ENCODE measurements at places on chromosomes 12 and 14.
A peak's percentile ranks its signal among the peaks of the same experiment; 100 is the strongest.

DNA sequence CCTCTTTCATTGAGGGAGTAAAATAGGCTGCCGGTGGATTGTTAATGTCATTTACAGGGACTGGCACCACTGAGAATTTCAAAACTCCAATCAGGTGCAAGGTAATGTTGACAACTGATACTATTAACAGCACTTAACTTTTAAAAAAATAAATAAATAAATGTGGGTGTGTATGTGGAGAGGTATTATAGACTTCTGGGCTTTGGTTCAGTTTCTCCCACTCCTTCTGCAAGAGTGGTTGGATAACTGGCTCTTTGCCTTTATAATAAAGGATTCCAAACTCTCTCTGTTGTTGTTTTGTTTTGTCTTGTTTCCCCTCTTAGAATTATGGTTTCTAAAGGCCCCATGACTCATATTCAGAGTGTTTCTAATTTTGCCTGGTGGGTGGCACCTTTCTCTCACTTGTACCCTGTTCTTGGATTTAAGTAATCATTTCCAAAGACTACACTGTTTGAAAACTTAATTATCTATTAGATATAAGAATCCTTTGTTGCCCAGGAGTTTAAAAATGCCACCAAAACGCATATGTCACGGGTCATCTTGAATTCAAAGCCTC is 151.6 kb upstream of the ARID2 start:
- no peak for DNase-seq

DNA sequence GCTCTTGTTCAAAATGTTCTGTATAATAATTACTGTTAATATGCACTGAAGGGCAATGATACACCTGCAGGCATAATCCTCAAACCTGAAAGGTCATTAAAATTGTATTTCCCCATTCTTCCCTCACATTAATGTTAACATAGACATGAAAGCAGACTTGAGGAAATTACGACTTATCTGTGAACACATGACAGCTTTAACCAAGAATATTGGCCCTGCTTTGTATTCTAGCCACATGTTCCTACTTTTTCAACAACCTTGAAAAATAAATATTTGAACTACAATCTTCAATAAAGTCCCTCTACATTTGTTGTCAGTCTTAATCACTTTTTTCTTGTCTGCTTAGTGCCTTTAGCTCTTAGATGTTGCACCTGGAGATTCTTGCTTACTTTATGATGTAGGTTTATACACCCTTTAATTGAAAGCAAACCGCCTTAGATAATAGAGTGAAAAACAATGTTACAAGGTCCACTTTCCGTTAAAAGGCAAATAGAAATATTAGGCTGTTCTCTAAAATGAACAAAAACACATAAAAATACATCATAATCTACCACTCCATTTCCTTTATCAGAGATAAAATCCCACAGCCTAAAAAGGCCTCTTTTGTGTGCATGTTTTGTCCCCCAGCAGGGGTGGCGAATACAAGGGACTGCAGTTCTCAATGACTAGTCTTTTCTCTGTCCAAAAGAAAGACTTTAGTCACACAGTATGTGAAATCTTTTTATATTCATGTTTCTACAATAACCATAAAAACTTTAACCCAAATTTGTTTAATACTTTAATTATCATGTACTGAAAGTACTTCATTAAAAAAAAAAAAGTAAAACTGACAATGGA is 55.9 kb downstream of the ZFC3H1 start:
- peak; percentile 30 for DNase-seq

- no peak for DNase-seq
Observed at GRCh38 chr12:15778126-15778525, 11.1 kb downstream of the EPS8 start.

DNA sequence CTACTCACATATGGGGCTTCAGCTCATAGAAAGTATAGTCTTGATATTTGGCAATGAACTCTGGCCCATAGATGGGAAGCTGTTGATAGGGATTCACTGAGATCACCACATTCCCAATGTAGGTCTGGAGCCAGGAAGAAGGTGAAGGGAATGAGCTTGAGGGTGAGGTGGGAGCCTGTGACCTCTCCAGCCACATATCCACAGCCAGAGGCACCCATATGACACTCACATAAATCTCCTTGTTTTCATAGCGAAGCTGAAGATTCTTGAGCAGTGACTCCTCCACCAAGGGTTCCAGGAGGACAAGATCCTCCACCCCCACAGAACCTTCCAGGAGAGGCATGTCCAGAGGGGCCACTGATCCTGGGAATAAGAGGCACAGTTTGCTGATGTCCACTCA is 1.9 kb downstream of the MYO1A start:
- DNase-seq, result no peak

DNA sequence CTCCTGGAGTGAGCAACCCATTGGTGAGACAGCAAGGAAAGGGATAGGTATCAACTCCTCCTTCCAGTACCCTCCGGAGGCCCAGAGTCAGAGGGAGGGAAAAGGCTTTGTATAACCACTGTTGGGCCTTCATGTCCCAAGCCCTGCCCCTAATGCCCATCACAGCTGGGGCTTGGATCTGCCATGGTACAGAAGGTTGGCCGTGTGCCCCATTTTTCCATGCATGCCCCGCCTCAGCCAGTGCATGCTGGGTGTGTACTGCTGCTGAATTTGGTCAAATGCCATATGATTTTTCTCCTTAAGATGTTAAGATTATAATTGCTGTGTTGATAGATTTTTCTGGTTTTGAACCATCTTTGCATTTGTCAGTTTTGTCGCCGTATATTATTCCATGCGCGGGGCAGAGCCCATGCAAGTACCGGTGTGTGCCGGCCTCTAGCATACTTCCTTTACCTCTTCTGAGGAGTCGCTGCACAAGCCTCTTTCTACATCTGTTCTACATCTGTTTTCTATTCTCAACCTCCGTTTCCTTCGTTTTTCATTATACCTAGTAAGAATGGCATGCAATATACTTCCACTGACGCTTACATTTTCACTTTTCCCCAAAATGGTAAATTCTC is 26.6 kb downstream of the PPP2R5C start:
- no peak for DNase-seq

DNA sequence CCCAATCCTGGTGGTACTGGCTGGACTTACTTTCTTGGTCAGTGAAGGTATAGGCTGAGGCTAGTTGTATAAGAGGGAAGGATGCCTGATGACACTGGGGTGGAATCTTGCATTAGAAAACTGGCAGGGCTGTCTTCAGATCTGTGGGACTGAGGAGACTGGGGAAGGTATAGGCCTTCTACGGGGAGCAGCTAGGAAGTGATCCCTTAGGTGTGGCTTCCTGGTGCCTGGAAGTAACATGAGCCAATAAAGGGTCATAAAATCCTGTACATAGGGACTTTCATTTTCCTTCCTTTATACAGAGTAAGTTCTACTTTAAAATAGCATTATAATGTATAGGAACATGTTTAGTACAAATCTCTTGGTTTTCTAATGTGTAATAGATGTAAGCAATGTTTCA is 716.8 kb downstream of the LRFN5 start:
- DNase-seq, result no peak

DNA sequence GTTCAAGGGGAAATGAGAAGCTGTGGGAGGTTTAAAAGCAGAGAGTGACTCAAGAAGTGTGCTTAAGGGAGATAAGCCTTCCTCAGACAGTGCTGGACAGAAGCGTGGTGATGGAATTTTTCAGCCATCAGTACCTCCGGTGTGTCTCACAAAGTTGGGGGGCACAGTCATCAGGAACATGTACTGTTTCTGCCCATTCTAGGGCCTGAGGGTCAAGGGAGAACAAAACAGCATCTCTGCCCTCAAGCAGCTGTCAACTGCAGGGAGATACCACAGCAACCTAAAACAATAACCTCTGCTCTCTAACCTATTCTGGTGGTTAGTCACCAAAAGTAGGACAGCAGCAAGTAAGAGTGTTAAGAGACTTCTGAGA is 2.0 kb upstream of the STON2 start:
- no peak for DNase-seq

- DNase-seq, result no peak
Observed at GRCh38 chr12:51961834-51962233, 10.3 kb downstream of the ACVR1B start.

GRCh38 chr12:67727702-67728666 is 79.4 kb downstream of the DYRK2 start:
- no peak for DNase-seq

DNA sequence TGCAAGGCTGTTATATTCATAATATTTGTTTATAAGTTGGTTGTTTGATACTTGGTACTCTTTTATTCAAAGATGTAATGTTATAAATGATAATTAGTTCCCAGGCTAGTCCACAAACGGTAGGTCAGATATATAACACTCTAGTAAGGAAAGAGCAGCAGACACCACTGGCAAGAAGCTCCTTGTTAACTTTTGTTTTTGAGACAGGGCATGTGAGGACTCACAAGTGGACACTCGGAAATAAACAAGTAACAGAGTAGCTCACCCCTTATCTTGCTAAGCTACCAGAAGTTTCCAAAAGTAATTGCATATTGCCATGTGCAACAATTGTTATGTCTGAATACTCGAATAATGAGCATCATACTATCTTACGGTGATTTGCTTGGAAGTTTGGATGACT is 38.6 kb upstream of the YARS2 start:
- no peak for DNase-seq

GRCh38 chr14:50957296-50957695 is 13.0 kb upstream of the PYGL start:
- no peak for DNase-seq

DNA sequence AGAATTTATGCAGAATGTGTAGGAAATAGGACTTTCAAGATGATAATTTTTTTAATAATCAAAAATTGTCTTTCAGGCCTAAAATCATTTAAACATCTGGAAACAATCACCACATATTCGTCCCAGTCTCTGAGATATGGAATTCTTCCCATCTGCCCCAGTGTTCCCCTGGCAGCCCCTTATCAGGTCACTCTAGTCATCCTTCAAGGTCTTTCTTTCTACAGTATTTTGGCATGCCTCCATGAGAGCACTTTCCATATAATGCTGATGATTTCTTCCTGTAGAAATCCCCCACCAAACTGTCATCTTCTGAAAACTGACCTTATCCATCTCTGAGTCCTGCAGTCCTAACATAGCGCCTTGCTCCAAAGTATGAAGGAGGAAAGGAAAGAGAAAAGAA is 422.1 kb downstream of the RPS29 start:
- no peak for DNase-seq

- DNase-seq, result no peak
Observed at GRCh38 chr12:96132819-96133218, 61.4 kb upstream of the ELK3 start.

GRCh38 chr14:68667313-68667791 is 125.5 kb downstream of the ZFP36L1 start:
- no peak for DNase-seq

GRCh38 chr14:105322791-105323556 is 8.4 kb downstream of the PACS2 start:
- no peak for DNase-seq

DNA sequence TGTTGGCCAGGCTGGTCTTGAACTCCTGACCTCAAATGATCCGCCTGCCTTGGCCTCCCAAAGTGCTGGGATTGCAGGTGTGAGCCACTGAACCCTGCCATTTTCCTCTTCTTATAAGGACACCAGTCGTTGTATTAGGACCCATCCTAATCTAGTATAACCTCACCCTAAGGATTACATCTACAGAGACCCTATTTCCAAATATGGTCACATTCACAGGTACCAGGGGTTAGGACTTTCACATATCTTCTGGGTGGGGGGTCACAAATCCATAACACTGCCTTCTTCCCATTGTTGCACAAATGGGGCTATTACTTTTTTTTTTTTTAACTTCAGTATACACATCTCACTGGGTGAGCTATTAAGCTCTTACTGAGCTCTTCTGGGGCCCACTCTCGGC is 38.6 kb downstream of the ARF6 start:
- no peak for DNase-seq

DNA sequence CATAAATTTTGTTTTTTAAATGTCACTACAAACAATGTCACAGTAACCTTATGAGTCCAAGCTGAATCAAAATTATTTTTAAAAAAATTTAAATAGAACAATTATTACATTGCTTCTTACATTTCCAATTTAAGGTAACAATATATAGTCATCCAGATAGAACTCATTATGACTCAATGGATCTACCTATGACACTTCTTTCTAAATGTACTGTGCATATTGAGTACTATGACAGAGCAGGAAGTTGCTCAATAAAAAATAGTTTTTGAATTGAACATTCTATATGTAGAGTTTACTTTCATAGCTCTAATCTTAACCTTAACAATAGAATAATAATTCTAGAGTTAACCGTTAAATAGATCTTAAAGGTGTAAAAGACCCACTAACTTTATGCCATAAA is 44.4 kb upstream of the ALG10 start:
- DNase-seq, result no peak

DNA sequence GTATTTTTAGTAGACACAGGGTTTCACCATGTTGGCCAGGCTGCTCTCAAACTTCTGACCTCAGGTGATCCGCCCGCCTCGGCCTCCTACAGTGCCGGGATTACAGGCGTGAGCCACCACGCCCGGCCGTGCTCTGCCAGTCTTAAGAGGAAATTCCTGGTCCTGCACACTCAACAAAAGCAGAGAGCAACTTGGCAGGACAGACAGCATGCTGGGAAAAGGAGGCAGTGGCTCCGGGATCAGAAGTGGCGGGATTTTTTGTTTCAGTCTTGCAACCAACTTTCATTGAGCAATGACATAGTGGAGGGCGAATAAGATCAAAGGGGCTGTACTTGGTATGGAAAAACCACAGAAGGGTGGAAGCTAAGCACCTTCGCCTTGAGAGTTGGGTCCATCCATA is 2.1 kb downstream of the CKAP4 start:
- DNase-seq, result no peak

- no peak for DNase-seq
Observed at GRCh38 chr12:88291498-88292131, 149.5 kb downstream of the TMTC3 start.

DNA sequence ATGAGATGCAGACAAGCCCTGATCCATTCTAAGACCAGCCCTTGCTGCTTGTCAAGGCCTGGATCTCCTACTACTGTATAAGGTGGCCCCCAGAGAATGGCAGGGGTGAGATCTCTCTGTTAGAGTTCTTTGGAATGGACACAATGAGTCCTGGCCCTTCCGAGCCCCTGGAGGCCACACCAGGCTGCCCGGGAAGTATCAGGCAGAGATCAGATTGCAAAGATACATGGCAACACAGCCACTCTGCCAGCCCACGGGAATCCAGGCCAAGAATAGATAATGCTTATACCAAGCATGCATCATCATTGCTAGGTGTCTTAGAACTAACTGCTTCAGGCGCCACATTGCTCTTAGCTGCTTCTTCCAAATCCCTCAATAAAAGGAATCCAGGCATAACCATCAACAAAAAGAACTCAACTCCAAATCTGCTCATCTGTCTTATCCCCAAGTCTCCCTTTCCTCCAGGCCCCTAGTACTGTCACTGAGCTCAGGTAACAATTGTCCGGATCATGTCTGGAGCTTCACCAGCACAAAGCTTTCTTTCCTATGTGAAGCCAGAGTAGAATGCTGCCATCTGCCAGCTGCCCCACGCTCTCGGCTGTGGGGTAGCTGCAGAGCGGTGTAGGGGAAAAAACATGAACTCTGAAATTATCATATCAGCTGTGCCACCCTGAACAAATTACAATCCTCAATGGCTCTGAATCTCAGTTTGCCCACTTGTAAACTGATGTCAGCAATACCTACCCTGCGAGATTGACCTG is 5.5 kb upstream of the VASH1 start:
- DNase-seq, result no peak

All from NCI-H2081 treated with DMSO at 0.1 percent for 48 hours (cell line).